ENCODE measurements at places on chromosomes 5 and 9.

- DNase-seq = no peak
These were observed 187.4 kb downstream of the PAX5 start for GRCh38 chr9:36846621-36847020.

DNA sequence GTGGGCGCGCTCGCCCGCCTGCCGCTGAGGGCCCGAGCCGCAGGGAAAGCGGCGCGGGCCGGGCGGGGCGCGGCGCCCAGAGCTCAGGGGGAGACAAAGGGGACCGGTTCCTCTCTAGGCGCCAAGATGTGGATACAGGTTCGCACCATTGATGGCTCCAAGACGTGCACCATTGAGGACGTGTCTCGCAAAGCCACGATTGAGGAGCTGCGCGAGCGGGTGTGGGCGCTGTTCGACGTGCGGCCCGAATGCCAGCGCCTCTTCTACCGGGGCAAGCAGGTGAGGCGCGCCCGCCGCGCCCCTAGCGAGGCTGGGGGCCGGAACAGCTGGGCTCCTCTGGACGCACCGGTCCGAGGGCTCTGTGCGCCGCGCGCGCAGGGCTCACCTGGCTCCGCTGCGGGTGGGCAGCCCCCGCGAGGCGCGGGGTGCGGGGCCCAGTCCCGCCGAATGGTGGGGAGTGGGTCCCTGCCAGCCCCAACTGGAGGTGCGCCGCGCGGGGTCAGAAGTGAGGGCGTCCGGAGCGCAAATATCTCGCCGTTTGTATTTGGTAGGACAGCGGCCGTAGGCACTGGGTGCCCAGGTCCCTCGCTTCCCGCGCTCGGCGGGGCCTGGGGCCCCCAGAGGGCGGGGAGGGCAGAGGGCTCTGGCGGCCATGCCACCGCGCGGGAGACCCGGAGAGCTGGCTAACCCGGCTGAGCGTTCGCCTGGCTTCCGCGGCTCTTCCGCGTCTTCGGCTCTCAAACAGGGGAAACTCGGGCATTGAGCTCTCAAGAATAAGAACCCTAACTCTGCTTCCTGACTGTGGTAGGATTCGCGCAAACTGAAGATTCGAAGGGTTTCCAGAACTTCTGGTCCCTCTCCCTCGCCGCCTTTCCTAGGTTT is 607 bp downstream of the UHRF2 start:
- peak; percentile 16 for DNase-seq

- no peak for DNase-seq
These were observed 54.1 kb upstream of the ALDH1A1 start for GRCh38 chr9:73006986-73007385.

DNA sequence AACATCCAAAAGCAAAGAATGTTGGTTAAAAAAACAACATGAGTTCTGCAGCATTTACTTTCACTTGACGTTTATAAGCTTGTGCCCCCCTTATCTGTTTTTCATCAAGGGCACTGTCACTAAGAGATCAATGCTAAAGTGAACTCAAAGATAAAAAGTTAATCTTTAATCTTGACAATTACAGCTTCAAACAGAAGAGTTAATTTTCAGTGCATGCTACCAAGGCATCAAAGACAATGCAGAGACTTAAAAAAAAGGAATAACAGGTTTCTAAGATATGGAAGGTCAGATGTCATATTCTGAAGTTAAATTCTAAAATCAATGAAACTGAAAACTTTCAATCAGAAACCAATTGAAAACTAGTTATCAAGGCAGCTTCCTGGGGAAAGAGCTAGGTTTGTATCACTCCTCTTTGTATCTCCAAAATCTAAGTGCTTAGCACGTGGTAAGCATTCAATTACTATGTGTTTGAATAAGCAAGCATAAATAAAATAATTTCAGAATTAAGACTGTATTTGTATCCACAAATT is 37.6 kb downstream of the TMEM245 start:
- no peak for DNase-seq

DNA sequence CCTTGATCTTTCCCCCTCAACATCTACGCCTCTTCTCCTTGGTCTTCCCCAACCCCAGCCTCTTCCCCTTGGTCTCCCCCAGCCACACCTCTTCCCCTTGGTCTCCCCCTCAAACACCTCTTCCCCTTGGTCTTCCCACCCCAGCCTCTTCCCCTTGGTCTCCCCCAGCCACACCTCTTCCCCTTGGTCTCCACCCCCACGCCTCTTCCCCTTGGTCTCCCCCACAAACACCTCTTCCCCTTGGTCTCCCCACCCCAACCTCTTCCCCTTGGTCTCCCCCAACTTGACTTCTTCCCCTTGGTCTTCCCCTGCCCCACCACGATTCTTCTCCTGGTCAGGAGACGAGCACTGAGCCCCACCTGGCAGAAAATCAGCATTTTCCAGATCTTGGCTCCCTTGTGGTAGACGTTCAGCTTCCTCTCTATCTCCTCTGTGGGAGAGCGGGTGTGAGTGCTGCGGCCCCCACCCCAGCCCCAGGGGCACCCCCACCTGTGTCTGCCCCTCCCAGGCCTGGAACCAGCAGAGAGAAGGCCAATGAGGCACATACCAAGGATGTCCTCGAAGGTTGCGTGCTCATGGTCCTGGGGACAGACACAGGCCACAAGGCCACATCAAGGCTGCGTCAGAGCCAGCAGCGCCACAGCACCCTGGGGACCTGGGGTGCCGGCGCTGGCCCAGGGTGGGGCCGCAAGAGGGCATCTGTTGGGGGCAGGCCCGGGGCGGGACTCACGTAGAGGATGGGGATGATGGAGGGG is 7.0 kb downstream of the NSMF start:
- no peak for DNase-seq
